ENCODE measurements at places on chromosomes 2 and 18. TPM values are rescaled to one million over a fixed set of nuclear protein-coding genes. Genes with fewer than 3 reads are reported as not detected.

Gene KCNS3
- 9.2 TPM for polyA plus RNA-seq

Gene FSHR
- not detected for polyA plus RNA-seq

Gene PIEZO2
- polyA plus RNA-seq, result 23.7 TPM

Gene MAB21L4
- polyA plus RNA-seq, result 4.8 TPM

Gene CDCA7
- 46.8 TPM for polyA plus RNA-seq

Gene SCN2A
- polyA plus RNA-seq, result 2.7 TPM

Gene TPGS2
- 140 TPM for polyA plus RNA-seq

Gene TLX2
- 0.07 TPM for polyA plus RNA-seq

Gene BMP10
- polyA plus RNA-seq, result not detected
